ENCODE measurements at places on chromosomes 13 and 19.

- DNase-seq, result no peak
These were observed 11.6 kb downstream of the GNG7 start for GRCh38 chr19:2690856-2691255.

DNA sequence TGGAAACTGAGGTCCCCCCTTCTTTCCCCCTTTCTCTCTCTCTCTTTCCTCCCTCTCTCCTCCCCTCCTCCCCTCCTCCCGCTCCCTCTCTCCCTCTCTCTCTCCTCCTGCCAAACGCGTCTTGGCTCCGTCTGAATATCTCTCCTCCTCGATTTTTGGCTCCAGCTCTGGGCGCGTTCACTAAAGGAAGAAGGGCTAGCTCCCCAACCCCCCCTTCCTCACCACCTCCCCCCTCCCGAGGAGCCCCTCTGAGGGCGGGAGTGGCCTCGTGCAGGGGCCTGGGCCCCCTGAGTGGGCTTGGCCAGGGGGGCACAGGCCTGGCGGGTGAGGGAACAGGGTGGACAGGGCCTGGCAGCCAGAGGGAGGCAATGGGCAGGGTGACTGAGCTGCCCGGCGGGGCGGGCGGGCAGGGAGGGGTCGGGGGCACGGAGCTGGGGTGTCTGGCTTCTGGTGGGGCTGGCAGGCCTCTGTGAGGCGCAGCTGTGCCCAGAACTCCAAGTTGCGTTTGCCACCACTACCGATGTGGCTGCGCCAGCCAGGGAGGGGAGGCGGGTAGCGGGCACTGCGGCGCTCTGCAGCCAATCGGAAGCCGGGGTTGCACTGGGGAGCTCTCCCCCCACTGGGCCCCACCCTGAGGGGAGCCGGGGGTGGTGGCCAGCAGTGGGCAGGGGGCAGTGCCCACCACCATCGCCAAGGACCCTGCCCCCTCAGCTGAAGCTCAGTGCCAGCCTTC, 7.1 kb downstream of the NFIX start:
- DNase-seq, result no peak

DNA sequence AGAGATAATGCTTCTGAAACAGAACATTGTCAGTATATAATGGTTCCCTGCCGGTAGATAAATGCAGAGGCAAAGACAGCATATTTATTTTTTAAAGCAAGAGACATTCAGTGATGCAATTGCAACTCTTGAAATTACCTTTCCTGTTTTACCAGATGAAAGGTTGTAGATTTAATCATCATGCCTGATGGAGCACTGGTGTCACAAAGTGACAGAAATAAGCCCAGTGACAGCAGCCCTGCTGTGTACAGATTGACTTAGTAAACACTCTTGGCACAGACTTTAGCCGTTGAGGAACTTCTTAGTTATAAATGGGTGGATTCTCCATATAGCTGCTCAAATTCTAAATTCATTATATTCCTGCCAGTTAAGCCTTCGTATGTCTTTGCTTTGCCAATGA, 172.5 kb downstream of the ITGBL1 start:
- DNase-seq, result no peak

- DNase-seq, result no peak
These were observed 6.6 kb upstream of the CEACAM16 start for GRCh38 chr19:44692379-44692721.

DNA sequence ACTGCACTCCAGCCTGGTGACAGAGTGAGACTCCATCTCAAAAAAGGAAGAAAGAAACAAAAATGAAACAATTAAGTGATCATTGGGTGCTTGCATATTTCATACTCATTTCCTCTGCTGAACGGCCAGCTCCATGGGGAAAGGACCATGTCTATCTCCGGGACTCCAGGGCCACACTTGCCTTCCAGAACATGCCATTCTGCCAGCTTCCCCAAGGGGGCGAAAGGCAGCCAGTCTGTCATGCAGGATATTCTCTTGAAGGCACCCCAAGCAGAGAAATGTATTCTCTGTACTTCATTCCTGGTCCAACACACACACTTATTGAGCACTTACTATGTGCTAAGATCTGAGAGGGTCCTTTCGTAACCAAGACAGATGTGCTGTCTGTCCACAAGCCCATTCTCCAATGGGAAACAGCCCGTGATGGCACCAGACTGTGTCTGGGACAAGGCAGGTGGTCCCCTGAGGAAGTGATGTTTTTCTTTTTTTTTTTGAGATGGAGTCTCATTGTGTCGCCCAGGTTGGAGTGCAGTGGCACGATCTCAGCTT, 10.2 kb upstream of the CARM1 start:
- peak; percentile 43 for DNase-seq

- DNase-seq, result no peak
These were observed 16.1 kb downstream of the TMEM38A start for GRCh38 chr19:16677055-16677454.

- DNase-seq, result no peak
These were observed 39.9 kb downstream of the DOCK9 start for GRCh38 chr13:98937911-98938381.

DNA sequence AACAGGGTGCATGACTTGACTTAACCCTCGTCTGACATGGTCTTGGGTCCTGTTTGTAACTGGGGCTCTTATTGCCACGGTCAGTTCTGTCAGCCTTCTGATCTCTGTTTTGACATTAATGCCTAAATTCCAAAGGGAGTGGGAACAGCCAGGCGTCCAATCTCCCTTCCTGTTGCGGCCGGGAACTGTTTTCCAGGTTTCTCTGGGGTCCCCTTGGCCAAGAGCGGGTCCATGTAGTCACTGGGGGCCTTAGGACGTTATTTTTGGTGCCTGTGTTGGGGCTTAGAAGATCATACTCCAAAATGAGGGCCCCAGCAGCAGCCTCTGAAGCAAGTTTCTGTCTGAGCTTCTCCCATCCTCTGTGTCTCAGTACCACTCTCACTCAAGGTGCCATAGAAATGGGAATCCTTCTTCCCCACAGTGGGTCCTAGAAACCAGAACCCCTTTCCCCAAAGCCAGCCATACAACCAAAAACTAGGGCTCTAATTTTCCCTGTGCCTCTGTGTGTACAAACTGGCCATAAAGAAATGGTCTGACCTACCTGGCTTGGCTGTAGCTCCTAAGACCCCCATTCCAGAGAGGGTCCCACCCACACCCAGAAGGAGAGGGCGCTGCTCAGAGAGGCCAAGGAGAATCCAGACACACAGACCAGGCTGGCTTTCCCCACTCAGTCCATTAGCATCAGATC, 50.4 kb downstream of the C13orf46 start:
- no peak for DNase-seq

- no peak for DNase-seq
These were observed 34.8 kb downstream of the ATP7B start for GRCh38 chr13:51976423-51976822.

- DNase-seq, result no peak
These were observed 7.3 kb downstream of the TNFSF14 start for GRCh38 chr19:6662702-6663101.

GRCh38 chr13:114151031-114151430, 18.6 kb upstream of the RASA3 start:
- peak; percentile 80 for DNase-seq

GRCh38 chr19:18894254-18895037, 1.5 kb downstream of the CERS1 start:
- no peak for DNase-seq

DNA sequence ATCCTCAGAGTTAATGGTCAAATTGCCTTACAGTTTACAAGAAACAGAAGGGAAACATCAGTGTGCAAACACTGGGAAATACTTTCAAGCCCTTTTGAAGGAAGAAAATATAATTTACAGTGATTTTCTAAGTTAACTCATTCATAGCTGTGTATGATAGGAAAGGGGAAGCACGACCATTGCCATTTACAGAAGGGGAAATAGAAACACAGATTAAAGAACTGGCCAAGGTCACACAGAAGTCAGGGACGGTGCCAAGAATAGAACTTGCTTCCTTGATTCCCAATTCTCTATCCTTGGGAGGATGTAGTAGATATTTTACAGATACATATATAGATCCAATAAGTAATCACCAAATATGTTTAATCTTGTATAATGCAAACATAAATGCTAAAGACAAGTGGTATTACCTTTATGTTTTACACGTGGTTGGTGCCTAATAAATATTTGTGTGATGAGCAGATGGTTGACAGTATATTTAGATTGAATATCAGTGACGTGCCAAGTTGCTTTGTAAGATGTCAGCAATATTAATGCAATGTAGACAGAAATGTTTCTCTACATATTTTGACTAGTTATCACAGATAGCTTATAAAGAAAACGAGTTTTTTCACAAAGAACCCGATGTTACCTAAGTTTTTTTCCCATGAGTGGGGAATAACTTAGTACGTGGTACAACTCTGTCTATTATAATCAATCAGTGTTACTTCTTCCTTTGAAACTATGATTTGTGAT, 73.1 kb downstream of the FLT1 start:
- no peak for DNase-seq

DNA sequence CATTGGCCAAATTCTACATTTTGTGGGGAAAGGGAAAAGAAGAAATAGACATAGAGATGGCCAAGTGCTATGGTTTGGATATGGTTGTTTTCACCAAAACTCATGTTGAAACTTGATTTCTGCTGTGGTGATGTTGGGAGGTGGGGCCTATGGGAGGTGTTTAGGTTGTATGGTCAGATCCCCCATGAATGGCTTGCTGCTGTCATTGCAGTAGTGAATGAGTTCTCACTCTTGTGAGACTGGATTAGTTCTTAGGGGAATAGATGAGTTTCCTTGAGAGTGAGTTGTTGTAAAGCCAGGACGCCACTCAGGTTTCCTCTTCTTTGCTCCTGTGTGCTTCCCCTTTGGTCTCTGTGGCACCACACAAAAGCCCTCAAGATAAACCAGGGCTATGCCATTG, 242.6 kb upstream of the RFC3 start:
- DNase-seq, result no peak

DNA sequence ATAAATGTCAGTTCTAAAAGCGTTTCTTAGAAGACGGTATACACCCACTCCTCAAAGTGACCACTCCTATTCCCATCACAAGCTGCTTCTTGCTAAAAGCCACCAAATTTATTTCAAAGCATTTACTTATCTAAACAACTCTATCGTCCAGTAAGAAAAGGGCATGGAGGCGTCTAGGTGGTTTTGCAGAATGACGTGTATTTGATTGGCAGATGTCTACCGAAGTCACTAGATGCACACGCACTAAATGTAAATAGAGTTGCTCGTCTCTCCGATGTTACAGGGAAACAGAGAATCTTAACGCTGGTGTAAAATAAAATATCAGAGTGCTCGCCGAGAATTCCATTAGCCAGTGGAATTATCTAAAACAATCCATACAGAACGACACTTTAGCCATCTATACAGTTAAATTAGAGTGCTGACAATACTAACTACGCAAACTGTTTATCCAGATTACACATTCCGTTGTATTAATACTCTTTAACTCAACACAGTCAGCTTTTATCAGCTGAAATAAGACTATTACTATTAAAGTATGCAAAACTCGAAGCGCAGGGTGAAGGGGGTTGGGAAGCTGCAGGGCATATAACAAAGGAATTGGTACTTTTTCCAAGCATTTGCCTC, 1.9 kb downstream of the KLF12 start:
- DNase-seq, result peak; percentile 88

- DNase-seq, result no peak
These were observed 581.0 kb upstream of the MIR17HG start for GRCh38 chr13:90766386-90766902.

DNA sequence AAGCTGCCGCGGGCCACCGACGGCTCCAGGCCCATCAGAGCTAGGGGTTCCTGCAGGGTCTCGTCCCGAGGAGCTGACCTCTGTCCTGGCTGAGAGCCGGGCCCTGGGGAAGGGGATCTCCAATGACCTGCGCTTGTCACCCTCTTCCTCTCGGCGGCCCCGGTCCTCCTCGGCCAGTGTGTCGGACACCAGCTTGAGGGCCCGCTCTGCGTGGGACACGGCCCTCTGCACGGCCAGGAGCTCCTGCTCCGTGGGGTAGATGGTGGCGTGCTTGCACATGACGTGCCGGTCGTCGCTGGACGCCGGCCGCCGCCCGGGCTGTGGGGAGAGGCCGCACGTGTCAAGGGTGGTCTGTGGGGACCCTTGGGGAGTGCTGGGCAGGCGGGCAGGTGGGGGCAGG, 32.7 kb upstream of the MATK start:
- DNase-seq, result no peak

DNA sequence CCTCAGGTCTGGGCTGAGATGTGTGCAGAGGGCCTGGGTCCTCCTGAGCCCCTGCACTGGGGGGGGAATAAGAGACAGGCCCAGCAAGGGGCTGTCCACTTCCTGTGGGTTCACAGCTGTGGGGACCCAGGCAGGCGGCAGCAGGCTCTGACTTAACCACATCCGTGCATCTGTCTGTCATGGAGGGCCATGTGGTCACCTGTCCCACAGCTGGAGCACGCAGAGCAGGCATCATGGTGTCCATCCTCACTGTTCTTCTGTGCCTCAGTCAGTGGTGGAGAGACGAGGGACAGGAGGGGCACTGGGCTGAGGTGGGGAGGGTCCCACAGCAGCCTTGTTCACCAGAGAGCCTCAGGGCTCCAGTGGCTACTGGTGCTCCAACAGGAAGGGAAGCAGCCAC, 16.3 kb upstream of the KIR3DL3 start:
- peak; percentile 17 for DNase-seq

- no peak for DNase-seq
These were observed 66.0 kb upstream of the ZNF527 start for GRCh38 chr19:37304884-37305255.

- no peak for DNase-seq
These were observed 835.0 kb upstream of the PCDH20 start for GRCh38 chr13:62250501-62251201.

GRCh38 chr13:50548586-50548985, 294.9 kb downstream of the DLEU7 start:
- DNase-seq, result no peak

GRCh38 chr13:33182729-33183128, 102.8 kb downstream of the STARD13 start:
- no peak for DNase-seq

DNA sequence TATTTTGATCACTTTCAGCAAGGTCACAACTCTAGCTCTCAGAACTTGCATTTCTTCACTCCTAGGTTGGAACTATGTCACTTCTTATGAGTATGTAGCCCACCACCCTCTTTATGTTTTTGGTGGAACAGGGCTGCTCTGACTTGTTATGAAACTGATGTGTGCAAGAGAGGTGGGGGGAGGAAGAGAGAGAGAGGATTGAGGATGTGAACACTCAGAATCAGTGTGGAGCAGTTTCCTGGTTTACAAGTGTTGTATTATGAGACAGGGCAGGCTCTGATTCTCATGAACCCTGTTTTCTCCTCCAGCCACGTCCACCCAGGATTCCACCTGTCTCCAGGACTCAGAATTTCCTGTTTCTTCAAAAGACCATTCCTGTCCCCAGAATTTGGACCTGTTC, 16.1 kb downstream of the ZNF317 start:
- DNase-seq, result no peak

Measured in CD4-positive, alpha-beta T cell treated with Interferon alpha-2 for 1 hour (primary cell).